ENCODE measurements at places on chromosomes 7 and 10. TPM values are rescaled to one million over a fixed set of nuclear protein-coding genes. Genes with fewer than 3 reads are reported as not detected.
A peak's percentile ranks its signal among the peaks of the same experiment; 100 is the strongest.

NKX2-3 gene
- polyA plus RNA-seq: not detected

EPO gene
- not detected for polyA plus RNA-seq

CBLL1 gene
- 200 TPM for polyA plus RNA-seq

PILRA gene
- 0.32 TPM for polyA plus RNA-seq

NUTM2B gene
- not detected for polyA plus RNA-seq

MLXIPL gene
- polyA plus RNA-seq: not detected

UCMA gene
- not detected for polyA plus RNA-seq

DNA sequence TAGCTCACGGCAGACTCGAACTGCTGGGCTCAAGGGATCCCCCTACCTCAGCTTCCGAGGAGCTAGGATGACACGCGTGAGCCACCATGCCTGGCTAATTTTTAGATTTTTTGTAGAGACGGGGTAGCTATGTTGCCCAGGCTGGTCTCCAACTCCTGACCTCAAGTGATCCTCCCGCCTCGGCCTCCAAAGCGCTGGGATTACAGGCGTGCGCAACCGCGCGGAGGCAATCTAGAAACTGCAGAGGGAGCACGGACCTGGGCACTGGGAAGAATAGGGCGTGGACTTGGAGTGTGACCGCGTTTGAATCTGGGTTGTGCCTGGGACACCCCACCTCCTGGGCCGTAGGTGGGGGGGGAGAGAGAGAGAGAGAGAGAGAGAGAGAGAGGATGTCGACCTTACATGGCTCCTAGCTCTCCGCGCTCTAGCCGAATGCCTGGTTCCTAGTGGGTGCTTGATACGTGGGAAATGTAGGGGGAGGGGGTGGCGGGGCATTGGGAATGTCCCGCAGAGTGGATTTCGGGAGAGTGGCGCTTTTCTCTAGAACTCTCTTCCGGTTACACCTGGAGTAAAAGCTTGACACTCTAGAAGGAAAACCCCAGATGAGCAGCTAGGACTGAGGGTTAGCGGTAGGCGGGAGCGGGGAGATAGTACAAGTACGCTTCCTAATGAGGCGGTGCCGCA is 1.2 kb upstream of the MAP3K8 start:
- H3K36me3 ChIP-seq: no peaks in the 10 kb centered on the region
- peak; percentile 41 for DNase-seq
- H3K27me3 ChIP-seq: no peaks in the 10 kb centered on the region
- peak overlapping the region; percentile 55 for H3K4me3 ChIP-seq

DNA sequence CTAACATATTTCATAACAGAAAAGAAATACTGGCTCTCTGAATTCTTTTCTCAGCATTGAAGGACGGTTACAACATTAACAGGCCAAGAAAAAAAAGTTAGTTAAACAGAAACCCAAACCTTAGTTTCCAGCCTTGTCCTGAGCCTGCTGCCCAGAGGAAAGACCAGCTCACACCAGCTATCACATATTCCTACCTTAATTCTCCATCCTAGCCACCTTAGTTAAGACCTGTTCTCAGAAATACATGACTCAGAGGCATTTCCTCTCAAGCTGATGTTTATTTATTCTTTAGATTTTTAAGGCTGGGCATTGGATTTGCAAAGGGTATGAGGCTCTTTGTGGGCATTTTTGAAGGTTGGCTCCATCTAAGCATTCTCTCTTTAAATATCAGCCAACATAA is 34.3 kb upstream of the ADAM12 start:
- H3K27me3 ChIP-seq: no peaks in the 10 kb centered on the region
- H3K27ac ChIP-seq: no peak overlapping the region
- H3K4me1 ChIP-seq: no peaks in the 10 kb centered on the region
- DNase-seq: no peak
- H3K4me3 ChIP-seq: no peak overlapping the region

- no peak for DNase-seq
- no peaks in the 10 kb centered on the region for H3K27me3 ChIP-seq
- H3K4me3 ChIP-seq: no peak overlapping the region
- H3K27ac ChIP-seq: no peak overlapping the region
- H3K36me3 ChIP-seq: no peaks in the 10 kb centered on the region
These were observed 106.4 kb upstream of the CDCA7L start for GRCh38 chr7:22051886-22052673.

GRCh38 chr10:127939786-127940330 is 33.0 kb downstream of the PTPRE start:
- no peaks in the 10 kb centered on the region for H3K36me3 ChIP-seq
- no peak overlapping the region for H3K27ac ChIP-seq
- no peaks in the 10 kb centered on the region for H3K27me3 ChIP-seq
- H3K4me1 ChIP-seq: no peaks in the 10 kb centered on the region

- DNase-seq: no peak
- no peak overlapping the region for H3K4me3 ChIP-seq
- no peaks in the 10 kb centered on the region for H3K4me1 ChIP-seq
These were observed 428.6 kb downstream of the LRMDA start for GRCh38 chr10:75860009-75860408.

DNA sequence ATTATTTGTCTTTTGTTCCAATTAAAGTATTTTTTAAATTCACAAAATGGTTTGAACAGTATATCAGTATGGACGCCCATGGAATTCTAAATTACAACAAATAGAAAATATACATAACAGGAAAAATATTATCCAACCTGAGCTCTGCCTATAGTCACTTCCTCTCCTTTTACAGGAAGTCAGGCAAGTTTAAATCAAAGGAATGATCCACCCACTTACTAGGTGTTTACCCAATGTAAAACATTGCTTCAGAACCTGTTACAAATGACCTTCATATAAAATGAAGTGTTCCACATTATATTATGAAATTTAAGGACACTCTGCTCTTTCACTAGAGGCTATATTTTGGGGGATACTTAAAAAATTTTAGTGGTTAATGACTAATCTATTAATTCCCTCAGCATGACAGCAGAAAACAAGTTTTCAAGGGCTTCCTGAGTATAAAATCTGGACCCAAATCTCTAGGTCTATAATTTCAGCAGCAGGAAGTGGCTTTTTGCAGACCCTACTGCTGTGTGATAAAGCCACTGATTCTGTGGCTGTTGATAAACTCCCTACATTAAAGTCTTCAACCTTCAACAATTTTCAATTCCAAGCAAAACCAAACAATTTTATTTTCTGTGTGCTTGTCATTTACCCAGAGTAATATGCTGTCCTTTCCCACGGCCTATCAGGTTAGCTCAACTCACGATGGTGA is 722.6 kb downstream of the GATA3 start:
- H3K36me3 ChIP-seq: no peaks in the 10 kb centered on the region
- no peak overlapping the region for H3K27ac ChIP-seq
- no peak overlapping the region for H3K4me3 ChIP-seq
- DNase-seq: peak; percentile 6

All from CD4-positive, alpha-beta memory T cell (primary cell).